Activated CD8-positive, alpha-beta memory T cell treated with anti-CD3 and anti-CD28 coated beads for 24 hours (primary cell): ENCODE measurements at places on chromosomes 6 and 20.

GRCh38 chr20:10453241-10453640, 18.1 kb downstream of the SLX4IP start:
- DNase-seq = no peak

- DNase-seq = no peak
These were observed 22.4 kb downstream of the MAP7 start for GRCh38 chr6:136527831-136528230.

DNA sequence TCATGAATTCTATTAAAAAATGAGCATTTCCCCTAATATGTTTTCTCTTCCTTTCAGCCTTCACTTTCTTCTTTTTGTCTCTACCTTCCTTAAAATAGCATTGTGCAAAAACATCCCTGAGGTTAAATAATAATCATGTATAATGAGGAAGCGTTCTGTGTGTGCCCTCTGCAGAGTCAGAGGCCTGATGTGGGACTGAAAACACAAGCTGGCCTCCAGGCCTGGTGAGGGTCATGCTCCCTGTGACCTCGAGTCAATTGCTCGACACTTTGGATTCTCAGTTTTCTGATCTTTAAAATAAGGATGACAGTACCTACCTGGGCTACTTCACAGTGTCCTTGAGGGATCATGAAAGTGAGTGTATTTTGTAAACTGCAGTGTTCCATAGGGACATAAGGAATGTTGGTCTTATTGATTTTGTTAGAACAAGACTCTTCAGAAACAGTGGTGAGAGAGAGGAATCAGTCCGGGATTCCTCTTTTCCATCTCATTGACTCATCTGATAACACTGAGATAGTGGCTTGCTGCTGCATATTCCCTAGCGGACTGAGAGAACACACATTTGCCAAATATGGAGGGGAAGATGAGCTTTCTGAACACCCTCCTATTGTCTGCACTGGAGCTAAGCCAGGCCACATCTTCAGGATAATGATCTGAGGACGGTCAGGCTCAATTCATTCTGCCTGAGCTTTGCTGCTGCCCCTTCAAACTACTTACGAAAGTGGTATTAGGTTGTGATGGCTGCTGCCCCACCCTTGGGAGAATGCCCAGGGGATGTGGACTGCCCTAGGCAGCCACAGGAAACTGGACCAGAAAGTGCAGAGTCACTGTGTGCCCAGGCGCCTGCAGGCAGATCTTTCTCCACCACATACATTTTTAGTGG, 39.6 kb upstream of the PDE7B start:
- DNase-seq = no peak

DNA sequence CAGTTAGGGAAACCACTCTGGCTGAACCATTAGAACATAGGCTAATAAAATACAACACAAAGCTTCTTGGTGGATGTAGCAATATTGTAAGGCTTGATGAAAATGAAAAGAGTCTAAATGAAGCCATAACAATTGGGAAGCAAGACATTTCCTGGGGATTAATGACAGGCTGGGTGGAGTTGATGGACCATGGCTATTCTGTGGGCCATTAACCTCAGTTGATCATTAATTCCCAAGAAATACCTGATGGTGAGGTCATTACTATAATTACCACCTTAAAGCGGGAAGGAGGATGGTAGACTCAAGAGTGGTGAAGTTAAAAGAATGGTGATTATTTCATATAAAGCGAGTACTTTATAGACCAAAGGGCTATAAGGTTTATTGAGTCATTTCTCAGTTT, 455.8 kb upstream of the MAP3K7 start:
- DNase-seq = no peak

- no peak for DNase-seq
These were observed 97.7 kb upstream of the SGK1 start for GRCh38 chr6:134415656-134416055.

DNA sequence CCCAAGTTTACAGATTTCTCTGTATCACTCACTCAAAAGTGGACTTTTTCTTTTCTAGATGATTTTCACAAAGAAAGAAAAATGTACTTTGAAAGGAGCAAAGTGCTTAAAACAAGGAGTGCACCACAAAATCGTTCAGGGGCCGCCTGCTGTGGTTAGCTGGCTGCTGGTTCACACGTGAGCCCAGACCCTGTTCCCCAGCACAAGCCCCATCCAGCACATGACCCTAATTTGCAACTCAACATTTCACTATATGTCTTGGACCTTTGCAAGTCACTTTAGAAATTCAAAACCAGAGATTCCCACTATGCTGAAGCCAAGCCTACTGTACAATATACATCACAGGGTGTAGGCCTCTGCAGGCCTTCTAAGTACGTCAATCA, 95.5 kb upstream of the NHSL1 start:
- no peak for DNase-seq

DNA sequence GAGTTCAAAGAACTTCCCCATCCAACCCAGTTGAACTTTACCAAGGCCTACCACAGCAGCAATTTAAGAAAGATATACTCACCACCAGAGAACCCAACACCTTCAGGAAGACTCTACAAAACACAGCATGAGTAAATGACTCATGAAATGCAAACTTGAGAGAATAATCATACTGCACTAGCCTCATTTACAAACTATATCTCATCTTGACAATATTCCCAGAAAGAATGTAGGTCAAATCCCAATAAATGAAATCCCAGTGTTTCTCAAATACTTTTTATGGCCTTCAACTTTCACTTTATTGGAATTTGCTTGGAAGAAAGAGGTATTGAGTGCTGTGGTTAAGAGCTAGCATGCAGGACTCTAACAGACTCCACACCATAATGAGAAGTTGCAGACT, 60.0 kb downstream of the FYN start:
- DNase-seq = no peak

DNA sequence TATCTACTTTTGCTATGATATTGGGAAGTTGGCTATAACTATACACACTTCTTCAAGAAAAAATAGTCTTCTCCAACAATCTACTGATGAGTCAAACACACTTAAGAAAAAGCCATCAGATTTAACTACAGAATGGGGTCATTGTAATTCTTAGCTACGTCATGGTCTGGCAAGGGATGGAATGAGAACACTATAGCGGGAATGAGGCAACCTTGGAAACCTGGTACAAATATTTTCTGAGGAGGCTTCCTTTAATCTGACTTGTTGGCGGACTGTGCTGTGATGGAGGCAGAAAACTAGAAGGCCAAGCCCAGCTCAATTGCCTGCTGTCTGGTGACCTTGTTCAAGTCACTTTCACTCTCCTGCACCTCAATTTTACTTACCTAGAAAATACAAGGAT, 586.8 kb upstream of the JAG1 start:
- DNase-seq = no peak

GRCh38 chr20:9686866-9687265, 152.0 kb downstream of the PAK5 start:
- no peak for DNase-seq

- no peak for DNase-seq
These were observed 70.3 kb downstream of the HIVEP2 start for GRCh38 chr6:142874676-142875075.

- no peak for DNase-seq
These were observed 42.9 kb downstream of the PPP1R14C start for GRCh38 chr6:150185732-150186117.

DNA sequence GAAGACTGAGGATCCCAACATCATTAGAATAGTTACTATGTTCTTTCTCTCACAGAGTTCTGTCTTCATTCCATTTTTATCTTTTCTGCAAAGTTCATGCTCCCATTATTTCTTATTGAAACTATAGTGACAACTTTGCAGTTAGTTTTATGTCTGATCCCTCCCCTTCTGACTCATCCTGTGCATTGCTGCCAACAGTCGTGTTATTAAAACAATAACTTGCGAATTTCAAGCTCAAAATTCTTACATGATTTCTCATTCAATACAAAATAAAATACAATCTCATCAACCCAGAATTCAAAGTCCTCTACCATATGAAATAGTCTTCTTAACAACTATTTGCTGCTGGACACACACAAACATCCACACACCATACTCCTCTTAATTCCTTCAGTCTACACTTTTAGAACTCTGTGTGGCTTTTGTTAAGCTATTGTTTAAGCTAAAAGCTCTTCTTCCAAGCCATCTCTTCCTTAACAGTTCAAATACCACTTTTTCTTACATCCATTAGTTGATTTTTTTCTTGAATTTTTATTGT, 261.4 kb upstream of the IRAK1BP1 start:
- no peak for DNase-seq

DNA sequence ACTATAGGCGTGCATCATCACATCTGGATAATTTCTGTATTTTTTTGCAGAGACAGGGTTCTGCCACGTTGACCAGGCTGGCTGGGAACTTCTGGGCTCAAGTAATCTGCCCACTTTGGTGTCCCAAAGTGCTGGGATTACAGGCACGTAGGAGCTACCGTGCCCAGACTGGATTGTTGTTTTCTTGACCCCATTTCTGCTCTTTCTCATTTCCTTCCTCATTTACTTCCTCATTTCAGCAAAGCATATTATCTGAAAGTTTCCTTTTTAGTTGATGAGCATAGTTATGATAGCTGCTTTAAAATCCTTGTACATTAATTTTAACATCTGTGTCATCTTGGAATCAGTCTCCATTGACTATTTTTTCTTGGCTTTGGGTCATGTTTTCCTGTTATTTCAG, 301.0 kb upstream of the RUNX2 start:
- DNase-seq = no peak

DNA sequence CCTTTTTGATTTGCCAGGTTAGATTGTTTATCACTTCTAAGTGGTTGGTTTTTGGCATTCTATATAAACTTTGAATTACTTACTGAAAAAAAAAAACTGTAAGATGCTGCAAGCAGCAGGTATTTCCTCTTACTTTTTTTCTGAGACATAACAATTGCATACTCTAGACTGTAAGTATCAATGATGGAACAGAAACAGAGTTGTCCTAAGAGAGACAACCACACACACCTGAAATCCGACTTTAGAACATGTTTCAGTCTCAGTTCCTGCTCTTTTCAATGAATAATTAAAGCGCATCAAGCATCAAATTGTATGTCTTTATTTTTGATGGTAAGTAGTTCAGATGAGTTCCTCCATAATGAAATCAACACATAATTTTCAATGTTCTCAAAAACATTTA, 105.3 kb upstream of the KHDRBS2 start:
- no peak for DNase-seq

DNA sequence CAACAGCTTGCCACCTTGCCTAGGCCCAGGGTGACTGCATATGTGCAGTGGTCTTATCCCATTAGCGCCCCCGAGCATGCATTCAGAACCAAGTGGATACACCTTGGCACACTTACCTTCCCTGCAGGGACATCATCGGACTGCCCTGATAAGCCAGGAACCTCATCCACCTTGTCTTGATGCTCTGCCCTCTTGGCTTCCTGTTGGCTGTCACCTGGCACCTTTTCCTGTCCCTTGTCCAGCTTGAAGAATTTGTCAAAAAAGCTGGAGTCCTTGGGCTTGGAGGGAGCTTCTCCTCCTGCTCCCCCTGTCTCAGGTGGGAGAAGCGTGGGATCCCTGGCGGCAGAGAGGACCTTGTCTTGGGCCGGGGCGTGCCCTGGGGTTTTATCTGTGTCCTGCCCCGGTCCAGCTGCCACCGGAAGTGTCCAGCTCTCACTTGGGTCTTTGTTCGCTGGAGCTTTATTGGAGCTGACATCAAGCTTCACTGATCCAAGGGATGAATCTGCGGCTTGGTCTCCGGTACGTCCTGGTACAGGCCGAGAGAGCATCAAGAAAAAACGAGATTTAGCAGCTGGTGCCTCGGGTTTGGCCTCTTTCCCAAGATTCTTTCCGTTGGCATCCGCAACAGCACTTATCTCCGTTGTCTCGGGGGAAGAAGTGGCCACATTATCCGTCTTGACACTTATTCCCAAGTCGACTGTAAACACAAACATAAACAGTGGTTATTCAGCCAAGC, 42.0 kb downstream of the BCAS1 start:
- DNase-seq = no peak

- no peak for DNase-seq
These were observed 21.2 kb upstream of the ENPP5 start for GRCh38 chr6:46191961-46192360.

DNA sequence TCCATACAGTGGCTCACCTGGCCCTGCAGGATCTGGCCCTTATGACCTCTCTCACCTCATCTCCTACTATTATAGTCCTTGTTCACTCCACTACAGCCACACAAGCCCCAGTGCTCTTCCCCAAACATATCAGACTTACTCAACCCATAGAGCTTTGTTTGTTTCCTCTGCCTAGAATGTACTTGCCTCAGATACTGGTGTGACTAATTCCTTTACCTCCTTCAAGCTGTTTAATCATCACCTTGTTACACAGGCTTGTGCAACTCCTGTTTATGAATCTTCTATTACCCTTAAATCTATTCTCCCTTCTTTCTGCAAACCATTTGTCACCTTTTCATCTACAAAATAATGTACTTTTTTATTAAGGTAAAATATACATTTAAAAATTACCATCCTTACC, 3.2 kb downstream of the DEFB125 start:
- DNase-seq = no peak

- DNase-seq = no peak
These were observed 32.8 kb downstream of the CYP21A2 start for GRCh38 chr6:32070814-32071543.
